Body of pancreas (tissue), 4 donors: ENCODE measurements at places on chromosomes 6 and 20. TPM values are rescaled to one million over a fixed set of nuclear protein-coding genes. Genes with fewer than 3 reads are reported as not detected.
A peak's percentile ranks its signal among the peaks of the same experiment; 100 is the strongest.

Gene SYNGAP1
- 5.6 TPM for total RNA-seq

Gene POM121L2
- total RNA-seq: not detected

GRCh38 chr6:126540161-126540560 is 200.2 kb downstream of the CENPW start:
- H3K4me1 ChIP-seq: no peaks in the 10 kb centered on the region
- no peak overlapping the region for H3K27ac ChIP-seq

DNA sequence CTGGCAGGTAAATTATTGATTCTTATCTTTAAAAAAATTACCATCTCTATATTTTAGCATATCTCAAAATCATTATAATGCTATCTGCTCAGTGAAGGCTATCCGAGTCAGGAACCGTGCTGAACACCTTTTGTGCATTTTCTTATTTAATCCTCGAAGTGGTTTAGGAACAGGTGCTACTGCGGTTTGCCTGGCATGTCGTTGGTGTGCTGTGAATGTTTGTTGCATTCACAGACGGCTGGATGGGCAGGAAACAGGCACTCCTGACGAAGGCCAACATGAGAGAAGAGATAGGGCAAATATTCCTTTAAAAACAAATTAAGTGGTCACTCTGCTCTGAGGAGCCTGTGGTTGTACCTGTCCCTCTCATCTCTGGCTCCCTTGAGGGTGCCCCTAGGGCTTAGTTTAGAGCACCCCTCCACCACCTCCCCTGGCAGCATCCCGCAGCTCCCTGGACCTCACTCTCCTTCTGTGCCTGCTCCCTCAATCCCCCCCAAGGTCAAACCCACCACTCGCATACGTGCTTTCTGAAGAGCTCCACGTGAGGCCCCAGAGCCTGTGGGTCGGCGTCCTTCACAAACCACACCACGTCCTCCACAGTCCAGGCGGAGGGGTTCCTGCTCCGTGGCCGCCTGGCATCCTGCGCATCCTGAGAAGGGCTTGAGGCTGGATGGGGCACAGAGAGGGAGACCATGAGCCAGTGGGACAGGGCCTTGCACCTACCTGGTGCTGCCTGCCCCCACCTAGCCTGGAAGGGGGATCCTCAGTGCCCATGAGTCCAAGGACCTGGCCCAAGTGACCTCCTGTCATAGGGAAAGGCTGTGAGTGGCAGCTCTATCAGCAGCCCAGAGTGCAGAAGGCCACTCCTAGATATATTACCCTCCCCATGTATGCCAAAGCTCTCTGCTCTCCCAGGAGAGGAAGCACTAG is 116.5 kb downstream of the SCML4 start:
- no peak for DNase-seq
- no peaks in the 10 kb centered on the region for H3K27me3 ChIP-seq
- no peak overlapping the region for H3K27ac ChIP-seq
- no peaks in the 10 kb centered on the region for H3K36me3 ChIP-seq

GRCh38 chr6:13908955-13909381 is 15.8 kb upstream of the RNF182 start:
- H3K27me3 ChIP-seq: no peaks in the 10 kb centered on the region
- no peaks in the 10 kb centered on the region for H3K36me3 ChIP-seq
- no peaks in the 10 kb centered on the region for H3K4me1 ChIP-seq
- no peak overlapping the region for H3K27ac ChIP-seq
- peak; percentile 44 for DNase-seq
